ENCODE measurements at places on chromosomes 5 and 9.

DNA sequence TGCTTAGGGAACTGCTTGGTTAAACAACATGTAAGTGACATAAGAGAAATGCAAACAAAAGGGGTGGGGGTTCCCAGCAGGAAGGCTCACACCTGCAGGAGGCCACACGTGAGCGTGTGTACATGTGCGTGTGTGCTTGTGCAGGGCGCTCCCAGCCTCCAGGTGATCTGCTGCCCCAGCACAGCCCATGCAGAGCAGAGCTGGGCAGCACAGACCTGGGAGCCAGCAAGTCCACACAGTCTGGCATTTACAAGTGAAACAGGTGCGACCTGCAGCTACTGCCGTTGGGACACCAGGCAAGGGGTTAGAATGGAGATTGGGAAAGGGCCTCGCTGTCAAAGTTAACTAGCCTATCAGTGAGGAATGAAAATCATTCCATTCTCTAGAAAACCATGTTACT, 41.8 kb downstream of the GRAMD2B start:
- no peak for DNase-seq

DNA sequence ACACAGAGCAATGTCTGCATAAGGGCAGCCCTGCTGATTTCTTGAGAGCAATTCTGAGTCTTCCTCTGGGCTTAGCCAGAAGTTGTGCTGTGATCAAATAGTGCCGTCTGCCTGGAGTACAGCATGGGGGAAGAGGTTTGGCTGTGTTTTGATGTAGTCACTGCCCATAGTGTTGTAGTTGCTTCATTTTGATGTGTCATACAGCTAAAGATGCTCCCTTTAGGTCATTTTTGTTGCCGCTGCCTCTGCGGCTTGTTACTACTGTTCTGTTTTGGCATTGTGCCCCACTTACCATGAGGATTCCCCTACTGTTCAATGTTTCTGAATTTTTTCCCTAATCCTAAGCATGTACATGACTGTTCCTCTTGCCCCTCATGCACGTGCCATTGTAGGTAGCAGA, 23.0 kb downstream of the SLC36A1 start:
- DNase-seq, result no peak

DNA sequence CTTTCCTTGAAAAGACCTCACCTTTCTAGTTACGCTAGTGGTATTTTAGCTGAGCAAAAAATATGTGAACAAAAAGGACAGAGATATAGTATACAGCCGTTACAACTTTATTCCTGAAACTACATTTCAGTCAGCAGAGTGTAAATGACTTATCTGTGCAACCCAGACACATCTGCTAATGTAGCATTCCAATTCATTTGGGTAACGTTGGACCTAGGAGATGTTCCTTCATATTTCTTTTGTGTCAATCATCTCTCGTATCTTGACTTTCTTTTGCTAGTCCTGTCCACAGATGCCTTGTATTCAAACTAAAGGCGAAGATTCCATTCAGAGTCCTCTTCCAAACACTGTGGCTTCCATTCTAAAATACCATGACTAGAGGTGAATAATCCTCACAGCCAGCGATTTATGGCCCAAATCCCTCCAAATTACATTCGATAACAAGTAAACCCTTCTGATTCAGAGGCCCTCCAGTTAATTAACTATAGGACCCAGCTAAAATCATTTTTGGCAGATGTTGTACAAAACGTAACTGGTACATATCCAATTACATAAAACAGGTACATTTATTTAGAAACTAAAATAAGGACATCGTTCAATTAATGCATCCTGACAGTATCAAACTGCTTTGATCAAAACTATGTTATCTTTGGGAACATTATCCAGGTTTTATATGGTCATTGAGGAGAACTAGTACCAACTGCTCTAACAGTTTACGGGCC, 155.7 kb downstream of the DROSHA start:
- no peak for DNase-seq

DNA sequence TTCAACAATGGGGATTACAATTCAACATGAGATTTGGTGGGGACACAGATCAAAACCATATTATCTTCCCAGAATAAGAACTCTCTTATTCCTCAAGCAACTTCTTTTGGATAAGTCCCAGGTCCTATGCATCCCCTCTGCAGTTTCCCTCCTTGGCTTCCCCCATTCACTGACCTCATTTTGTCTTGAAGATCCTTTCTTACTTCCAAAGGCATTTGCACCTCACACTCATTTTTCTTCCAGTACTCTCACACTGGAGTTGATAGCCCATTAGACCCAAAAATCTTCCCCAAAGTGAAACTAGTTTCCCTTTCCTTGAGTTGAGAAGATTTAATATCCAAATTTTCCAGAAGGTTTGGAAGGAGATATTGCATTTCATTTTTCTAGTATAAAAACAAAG, 178.0 kb upstream of the DAPK1 start:
- no peak for DNase-seq

DNA sequence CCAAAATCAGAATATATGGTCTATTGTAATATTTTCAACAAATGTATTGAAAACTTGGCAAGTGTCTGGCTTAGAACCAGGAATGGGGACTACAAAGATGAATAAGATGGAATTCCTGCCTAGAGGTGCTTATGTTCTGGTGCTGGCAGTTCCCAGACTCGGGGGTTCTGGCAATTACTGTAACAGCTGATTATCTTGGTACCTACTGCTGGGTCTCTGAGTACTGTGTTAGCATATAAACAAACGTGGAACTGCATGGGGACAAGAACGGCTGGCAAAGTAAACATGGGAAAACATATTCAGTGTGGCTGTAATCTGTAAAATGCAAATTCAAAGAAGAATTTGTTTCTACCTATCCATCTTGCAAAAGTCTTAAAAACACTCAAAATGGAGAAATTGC, 89.9 kb downstream of the SLC24A2 start:
- DNase-seq, result no peak

GRCh38 chr9:13942695-13943094, 371.2 kb downstream of the NFIB start:
- DNase-seq, result no peak

- no peak for DNase-seq
Measured at GRCh38 chr5:113179156-113179555, 202.6 kb downstream of the DCP2 start.

DNA sequence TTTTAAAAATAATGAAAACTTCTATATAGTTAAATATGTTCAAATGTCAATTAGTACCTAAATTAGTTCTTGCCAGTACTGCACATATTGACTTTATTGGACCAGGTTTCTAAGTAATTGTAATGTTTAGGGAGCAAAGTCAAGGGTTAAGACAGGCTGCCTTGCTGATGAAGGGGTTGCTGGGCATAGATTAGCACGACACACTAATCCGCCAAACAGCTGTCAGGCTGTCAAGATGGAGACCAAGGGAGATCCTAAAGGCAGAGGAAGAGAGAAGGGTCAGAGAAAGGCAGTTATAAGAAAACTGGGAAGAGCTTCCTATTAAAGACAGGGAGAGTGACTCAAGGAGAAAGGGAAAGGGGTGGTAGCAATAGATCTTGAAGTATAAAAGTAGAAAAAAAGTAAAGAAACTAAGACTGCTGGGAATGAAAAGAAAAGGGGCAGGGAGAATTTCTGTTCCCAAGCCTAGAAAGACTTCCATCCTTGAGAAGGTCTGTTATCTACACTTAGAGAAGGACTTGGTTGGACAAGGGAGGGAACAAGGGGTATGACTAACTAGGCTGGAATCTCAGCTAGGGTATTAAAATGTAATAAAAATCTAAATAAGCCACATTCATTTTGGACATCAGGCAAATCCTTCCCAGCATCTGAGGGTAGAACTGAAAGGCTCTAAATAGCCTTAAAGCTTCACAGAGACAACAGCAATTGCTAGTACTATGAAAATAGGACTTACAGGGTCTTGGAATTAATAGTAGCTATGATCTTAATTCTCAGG, 188.7 kb downstream of the FBXL17 start:
- no peak for DNase-seq

- no peak for DNase-seq
Measured at GRCh38 chr9:83714329-83714728, 6.6 kb upstream of the UBQLN1 start.
